Activated CD4-positive, CD25-positive, alpha-beta regulatory T cell treated with anti-CD3 and anti-CD28 coated beads, Interleukin-2, amount 50 U/mL, for 72 hours (primary cell): ENCODE measurements at places on chromosomes 11 and 22.

DNA sequence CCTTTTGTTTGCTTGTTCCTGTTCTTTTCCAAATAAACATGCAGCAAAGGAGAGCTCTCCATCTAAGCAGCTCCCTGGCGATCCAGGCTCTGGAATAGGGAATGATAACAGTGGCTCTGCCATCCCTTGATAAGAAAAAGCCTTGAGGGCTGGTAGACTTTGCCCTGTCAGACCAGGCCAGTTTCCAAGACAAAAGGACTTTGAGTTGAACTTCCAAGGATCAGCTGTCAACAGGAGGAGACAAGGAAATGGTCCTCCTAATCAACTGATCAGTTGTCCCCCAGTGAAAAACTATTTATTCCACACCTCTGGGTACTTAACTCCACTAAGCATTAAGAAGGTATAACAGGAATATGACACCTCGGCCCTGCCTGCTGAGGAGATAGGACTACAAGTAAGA is 127.8 kb downstream of the PARVA start:
- DNase-seq = no peak

- no peak for DNase-seq
Measured at GRCh38 chr11:12019337-12019736, 10.9 kb upstream of the DKK3 start.

DNA sequence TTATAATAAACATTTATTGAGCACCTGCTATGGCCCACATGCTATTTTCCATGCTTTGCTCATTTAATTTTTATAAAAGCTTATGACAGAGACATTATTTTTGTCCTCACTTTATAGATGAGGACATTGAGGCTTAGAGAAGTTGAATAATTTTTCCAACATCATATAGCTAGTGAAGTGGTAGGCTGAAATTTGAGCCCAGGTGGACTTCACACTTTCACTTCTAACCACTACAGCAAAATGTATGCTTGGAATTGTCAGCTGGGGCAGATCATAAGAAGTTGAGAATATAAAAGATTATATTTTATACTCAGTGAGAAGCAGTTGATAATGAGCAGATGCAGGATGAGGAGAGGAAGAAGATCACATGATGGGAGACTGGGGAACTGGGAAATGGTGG is 146.1 kb downstream of the LDLRAD3 start:
- no peak for DNase-seq

GRCh38 chr11:108906826-108907225 is 242.0 kb downstream of the DDX10 start:
- DNase-seq = no peak

DNA sequence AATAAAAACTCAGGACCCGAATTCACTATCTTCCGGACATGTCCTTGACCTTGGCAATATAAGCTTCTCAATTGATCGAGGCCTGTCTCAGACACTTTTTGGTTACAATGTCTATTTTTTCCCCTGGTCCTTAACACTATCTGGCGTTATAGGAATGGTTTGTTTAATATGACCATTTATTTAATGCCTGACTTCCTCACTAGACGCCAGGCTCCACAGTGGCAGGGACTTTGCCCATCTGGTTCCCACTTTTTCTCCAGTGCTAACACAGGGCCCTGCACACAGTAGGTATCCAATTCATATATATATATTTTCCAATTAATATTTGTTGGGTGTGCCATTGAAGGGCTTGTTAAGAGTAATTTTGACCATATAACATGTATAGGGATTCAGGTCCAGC is 7.9 kb upstream of the CBX6 start:
- DNase-seq = no peak

- no peak for DNase-seq
Measured at GRCh38 chr11:611001-611996, 4.5 kb downstream of the IRF7 start.

DNA sequence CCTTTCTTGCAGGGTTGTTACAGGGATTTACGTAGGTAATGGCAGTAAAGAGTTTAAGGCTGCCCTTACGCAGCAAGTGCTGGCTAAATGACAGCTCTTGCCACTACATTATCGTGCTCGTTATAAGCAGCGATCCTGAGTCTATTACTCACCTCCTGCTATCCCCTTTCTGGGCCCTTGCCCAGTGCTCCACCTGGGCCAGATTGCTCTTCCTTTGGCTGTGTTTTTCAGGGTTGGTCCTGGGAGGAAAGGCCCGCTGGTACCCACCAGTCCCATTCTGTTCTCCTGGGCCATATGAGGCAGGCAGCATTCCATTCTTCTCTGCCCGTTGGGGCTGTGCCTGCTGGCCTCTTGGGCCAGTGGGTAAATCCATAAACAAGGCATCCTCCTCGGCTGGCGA is 87.5 kb downstream of the C11orf58 start:
- no peak for DNase-seq
